Upper lobe of left lung (tissue), 6 donors: ENCODE measurements at places on chromosomes 7 and 10. TPM values are rescaled to one million over a fixed set of nuclear protein-coding genes. Genes with fewer than 3 reads are reported as not detected.

DNA sequence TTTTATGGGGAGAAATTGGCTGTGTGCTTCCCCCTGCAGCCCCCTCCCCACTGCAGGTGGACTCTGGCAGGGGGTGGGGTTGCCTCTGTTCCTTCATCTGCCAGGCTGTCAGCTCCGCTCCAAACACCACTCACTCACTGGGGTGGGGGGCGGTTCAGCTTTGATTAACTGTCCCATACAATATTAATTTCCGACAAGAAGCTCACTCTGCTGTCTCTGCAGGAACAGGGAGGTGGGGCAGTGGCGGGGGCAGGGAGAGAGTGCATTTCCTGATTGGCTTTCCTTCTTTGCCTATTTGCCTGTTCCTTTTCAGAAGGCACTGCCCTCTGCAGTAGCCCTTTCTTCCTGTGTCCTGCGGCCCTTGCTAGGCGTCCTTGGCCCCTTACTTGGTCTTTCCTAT, 500.8 kb downstream of the PLXNA4 start:
- H3K36me3 ChIP-seq = no peaks in the 10 kb centered on the region
- H3K4me3 ChIP-seq = no peak overlapping the region
- H3K27me3 ChIP-seq = no peaks in the 10 kb centered on the region
- no peak overlapping the region for H3K27ac ChIP-seq

DNA sequence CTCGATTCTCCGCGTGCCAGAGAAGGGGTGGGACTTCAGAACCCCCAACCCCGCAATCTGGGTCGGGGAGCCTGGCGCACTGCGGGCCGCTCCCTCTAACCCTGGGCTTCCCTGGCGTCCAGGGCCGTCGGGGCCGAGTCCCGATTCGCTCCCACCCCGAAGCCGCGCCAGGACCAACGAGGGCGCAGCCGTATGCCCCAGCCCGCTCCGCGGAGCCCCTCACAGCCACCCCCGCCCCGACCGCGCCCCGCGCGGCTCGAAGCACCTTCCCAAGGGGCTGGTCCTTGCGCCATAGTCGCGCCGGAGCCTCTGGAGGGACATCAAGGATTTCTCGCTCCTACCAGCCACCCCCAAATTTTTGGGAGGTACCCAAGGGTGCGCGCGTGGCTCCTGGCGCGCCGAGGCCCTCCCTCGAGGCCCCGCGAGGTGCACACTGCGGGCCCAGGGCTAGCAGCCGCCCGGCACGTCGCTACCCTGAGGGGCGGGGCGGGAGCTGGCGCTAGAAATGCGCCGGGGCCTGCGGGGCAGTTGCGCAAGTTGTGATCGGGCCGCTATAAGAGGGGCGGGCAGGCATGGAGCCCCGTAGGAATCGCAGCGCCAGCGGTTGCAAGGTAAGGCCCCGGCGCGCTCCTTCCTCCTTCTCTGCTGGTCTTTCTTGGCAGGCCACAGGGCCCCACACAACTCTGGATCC, at the start of gene LEP:
TSS of gene LEP (plus strand) at position 583 of the 691 bp plus-strand sequence. CDS start 10,741 bp downstream, outside the sequence.
- no peak for DNase-seq
- H3K27ac ChIP-seq = no peak within 1 kb of the TSS

Gene SPDYE1
- total RNA-seq = not detected

Gene DOCK4
- 126 TPM for total RNA-seq

GRCh38 chr10:30466445-30466844, 32.5 kb downstream of the MAP3K8 start:
- H3K27me3 ChIP-seq = no peaks in the 10 kb centered on the region
- DNase-seq = no peak
- H3K36me3 ChIP-seq = peaks cover 9% of the 10 kb centered on the region
